ENCODE measurements at places on chromosomes 12 and 14. TPM values are rescaled to one million over a fixed set of nuclear protein-coding genes. Genes with fewer than 3 reads are reported as not detected.

- no peak for DNase-seq
Observed at GRCh38 chr14:22469538-22470303, 119.3 kb downstream of the DAD1 start.

- no peak for DNase-seq
Observed at GRCh38 chr14:29847056-29847380, 80.6 kb downstream of the PRKD1 start.

- DNase-seq: no peak
Observed at GRCh38 chr12:31585271-31585670, 5.7 kb downstream of the DENND5B start.

- no peak for DNase-seq
Observed at GRCh38 chr14:88962356-88962755, 137.9 kb downstream of the TTC8 start.

The KERA gene
- 0.09 TPM for polyA plus RNA-seq

The SLC22A17 gene
- polyA plus RNA-seq: 40.0 TPM
